HTR-8/SVneo (cell line): ENCODE measurements at places on chromosomes 6 and 20.

DNA sequence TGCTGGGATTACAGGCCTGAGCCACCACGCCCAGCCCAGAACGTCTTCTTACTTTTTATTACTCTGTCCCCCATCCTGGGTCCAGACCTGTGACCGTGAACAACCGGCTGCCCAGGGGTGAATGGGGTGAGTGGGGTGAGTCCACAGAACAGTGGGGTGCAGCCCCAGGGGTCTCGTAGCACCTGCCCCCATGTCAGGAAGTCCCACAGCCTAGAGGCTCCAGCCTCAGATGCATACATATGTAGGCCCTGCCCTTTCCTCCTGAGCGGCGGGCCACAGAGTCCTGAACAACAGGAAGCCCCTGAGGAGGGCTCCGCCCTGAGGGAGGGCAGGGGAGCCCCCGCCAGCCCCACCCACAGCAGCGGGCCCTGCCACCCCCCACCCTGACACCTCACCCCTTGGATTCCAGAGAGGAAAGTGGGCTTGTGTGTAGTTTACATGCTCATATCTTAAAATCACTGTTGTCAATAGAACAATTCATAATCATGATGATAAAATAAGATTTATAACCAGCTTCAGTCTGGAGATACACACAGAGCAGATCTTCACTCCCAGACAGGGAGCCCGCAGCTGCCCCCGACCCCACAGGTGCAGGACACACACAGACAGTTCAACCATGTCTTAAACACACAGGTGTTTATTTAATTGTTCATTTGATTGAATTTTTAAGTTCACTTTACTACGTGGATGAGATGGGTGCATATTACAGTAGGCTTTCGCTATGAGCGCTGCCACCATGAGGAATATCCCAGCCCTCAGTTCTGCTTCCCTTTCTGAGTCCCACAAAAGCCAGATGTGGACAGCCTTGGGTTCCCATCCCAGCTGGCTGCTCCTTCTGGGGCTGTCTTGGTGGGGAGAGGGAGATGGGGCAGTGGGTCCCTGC lies 12.4 kb upstream of the GMEB2 start:
- no peak for DNase-seq

- no peak for DNase-seq
These were observed at the start of gene SEL1L2 for GRCh38 chr20:13990465-13990864. TSS of gene SEL1L2 (minus strand) at chr20:13990614. CDS start at chr20:13990534, 80 bp downstream.

GRCh38 chr20:3222635-3223600 lies 13.6 kb downstream of the ITPA start:
- no peak for DNase-seq

- no peak for DNase-seq
These were observed 15.3 kb upstream of the CCN2 start for GRCh38 chr6:131966443-131966842.

- DNase-seq: no peak
These were observed 52.3 kb downstream of the MBOAT1 start for GRCh38 chr6:20159781-20160540.

DNA sequence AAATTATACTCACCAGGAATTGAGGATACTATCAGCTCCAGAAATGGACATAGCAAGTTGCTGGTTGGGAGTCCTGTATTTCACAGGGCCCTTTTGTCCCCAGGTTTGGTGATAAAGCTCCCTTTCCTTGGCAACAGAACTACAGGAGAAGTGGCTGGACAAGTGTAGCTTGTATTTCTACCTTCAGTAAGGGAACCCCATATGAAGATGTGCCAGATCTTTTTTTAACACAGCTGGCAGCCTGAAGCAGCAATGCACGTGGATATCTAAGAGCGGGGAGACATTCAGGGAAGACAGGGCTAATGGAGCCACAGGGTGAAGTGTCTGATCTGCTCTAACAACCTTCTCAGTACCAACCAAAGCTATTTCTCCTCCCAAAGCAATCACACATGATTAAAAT lies 373.9 kb upstream of the ID4 start:
- DNase-seq: no peak

- DNase-seq: no peak
These were observed 35.9 kb downstream of the OPN5 start for GRCh38 chr6:47817749-47818148.

DNA sequence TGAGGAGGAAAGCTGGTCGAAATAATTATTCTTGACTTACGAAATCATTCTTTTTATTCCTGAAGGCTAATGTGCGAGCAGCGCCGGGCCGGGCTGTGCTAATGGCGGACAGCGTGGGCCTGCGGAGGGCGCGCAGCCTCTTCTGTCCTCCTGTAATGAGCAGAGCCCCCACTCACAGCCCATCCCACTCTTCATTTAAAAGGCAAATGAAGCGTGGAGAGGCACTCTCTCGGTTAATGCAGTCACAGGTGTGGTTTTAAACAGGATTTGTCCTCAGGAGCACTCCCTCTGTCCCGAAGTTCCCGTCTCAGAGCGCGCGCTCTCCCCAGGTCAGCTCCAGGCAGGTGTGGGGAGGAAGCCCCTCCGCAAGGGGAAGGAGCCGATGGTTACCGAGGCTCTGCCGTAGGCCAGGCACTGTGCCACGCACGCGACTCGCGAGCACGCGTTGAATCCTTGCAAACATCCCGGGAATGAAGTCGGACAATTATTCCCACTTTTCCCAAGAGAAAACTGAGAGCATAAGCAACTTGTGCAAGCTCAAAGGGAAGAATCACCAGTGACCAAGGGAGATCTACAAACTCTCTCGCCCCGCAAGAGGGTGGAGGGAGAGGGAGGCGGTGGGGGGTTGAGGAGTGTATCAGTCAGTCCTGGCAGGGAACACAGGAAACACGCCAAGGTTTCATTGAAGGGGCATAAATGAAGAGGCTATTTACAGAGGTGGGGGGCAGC lies 35.5 kb upstream of the ZFAND3 start:
- no peak for DNase-seq

- DNase-seq: no peak
These were observed 4.1 kb downstream of the ADGRB3 start for GRCh38 chr6:68639211-68639610.

DNA sequence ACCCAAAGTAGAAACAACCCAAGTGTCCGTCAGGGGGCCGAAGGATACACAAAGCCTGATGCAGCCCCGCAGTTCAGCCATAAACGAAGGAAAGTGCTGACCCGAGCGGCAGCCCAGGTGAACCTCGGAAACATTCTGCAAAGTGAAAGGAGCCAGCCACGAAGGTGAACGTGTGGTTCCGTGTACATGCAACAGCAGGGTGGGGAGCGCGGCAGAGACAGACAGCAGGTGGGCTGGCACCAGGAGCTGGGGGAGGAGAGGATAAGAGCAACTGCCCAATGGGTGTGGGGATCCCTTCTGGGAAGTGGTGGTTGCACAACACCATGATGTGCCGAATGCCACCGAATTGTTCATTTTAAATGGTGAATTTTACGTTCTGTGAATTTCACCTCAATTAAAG lies 341.8 kb downstream of the ZFAND3 start:
- no peak for DNase-seq

DNA sequence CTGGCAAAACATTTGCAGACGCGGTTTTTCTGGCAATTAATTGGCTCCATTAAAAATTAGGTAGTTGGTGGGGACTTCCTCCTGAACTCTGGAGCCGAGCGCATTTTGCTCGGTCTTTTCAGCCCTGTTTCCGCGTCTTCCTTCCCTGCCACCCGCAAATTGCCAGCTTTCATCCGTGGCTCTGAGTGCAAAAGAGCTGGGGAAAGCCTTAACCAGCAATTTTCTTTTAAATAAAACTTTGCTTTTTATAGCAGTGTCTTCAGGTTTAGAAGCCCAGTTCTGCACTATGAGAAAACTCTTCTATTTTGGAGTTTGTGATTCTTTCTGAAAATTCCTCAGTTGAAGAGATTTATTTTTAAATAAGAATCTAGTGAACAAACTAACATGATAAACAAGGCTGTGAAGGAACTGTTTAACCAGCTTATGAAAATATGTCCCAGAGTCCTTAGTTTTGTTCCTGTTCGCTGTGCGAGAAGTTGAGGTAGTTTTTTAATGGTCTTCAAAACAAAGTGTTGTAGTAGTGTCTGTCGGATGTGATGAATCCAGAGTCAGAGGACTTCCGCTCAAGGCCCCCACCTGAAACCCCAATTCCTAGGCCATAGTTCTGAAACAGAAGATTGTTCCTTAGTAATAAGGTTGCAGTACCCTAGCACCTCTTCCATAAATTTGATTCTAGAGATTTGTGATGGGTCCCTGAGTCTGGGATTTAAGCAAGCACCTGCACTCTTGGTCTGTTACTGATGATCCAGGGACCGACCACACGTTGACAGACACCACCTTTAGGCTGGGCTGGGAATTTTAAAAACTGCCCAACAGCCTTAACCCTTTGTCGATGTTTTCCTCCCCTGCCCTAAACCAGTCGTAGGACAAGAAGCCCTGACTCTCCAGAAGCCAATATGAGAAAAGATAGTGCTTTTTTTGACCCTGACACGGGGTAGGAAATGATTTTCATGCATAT lies 950 bp downstream of the KCTD20 start:
- DNase-seq: no peak

- DNase-seq: no peak
These were observed 28.2 kb upstream of the TBXT start for GRCh38 chr6:166195860-166196238.

- no peak for DNase-seq
These were observed 358.2 kb downstream of the QKI start for GRCh38 chr6:163772701-163773100.

GRCh38 chr20:51541189-51542032 lies 1.1 kb downstream of the NFATC2 start:
- no peak for DNase-seq

- no peak for DNase-seq
These were observed 39.7 kb downstream of the SIRPA start for GRCh38 chr20:1934721-1935573.
